ENCODE measurements at places on chromosomes 7 and 10.

DNA sequence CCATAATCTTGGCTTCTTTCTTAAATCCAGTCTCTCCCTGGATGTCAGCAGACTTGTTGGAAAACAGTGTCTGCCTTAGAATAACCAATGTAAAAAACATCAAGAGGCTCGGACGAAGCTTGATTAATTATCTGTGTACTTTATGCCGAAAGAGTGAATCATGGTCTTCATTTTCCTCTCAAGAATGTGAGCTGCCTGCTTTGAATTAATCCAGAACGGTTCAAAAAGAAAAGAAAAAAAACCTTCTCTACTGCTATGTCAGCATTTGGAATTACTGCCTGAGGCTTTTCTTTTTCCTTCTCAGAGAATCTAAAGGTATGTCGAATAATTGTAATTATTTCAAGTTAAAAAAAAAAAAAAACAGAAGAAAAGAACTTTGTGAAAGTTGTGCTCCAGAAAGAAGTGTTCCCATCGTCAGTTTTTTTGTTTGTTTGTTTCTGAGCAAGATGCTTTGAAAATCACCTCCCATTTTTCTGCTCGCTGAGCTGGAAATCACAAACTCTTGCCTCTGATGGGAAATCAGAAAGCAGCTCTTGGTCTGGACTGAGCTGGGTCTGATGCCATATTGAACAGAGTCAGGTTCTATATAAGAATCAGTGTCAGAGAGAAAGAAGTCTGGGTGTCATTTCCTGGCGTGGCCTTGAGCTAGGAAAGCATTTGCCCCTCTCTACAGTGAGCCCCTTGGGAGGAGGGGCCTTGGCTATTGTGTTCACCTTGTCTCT, 20.2 kb downstream of the PLPP4 start:
- DNase-seq = no peak

DNA sequence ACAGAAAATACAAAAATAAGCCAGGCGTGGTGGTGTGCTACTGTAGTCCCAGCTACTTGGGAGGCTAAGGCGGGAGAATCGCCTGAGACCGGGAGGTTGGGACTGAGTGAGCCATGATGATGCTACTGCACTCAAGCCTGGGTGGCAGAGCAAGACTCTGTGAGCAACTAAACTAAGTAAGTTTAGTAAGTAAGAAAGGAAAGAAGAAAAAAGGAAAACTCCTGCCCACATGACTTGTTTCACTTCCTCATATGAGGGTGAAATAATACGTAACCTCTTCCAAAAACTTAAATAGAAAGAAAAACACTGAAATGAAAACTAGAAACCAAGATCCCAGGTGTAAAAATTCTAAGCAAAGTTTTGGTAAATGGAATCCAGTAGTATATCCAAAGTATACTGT, 79.6 kb downstream of the LARP4B start:
- DNase-seq = no peak

GRCh38 chr7:73904219-73905137, 43.5 kb downstream of the TMEM270 start:
- DNase-seq = peak; percentile 60

- DNase-seq = no peak
Observed at GRCh38 chr10:82240408-82240807, 365.4 kb downstream of the NRG3 start.

Data from upper lobe of right lung (tissue), 1 donor.